ENCODE measurements at places on chromosomes 5 and 9.

DNA sequence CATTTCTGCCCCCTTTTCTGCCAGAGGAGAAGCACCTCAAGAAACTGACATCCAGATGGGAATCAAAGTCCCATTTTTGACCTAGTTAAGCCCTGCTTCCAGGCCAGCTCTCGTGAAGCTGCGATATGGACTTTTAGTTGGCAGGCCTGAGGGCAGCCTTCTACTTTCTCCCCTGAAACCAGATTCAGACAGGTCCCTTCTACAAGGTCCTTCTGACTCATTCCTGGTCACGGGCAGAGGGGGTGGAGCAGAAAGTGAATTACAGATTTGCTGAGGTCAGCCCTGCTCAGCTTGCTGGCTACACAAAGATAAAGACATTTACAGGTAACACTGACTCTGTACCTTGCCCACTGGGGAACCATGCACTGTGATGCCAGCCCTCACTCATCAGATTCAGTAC lies 52.8 kb upstream of the TUT7 start:
- DNase-seq, result no peak

DNA sequence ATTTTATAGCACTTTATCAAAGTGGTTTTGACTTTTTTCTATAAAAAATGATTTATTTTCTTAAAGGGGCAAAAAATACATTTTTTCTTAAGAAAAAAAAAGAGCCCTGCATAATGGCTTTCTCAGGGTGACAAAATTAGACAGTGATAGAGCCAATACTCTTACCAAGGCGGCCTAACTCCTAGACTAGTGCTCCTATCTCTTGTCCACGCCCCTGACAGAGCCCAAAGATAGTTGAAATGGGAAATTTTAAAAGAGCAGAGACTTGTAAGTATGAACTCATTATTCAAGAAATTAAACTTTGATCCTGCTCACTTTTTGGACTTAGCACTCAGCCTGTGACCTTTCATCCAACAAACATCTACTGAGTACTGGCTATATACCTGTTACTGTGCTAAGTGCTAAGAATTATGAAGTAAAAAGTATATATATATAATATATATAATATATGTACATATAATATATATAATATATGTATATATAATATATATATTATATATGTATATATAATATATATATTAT lies 1.2 kb downstream of the INVS start:
- no peak for DNase-seq

DNA sequence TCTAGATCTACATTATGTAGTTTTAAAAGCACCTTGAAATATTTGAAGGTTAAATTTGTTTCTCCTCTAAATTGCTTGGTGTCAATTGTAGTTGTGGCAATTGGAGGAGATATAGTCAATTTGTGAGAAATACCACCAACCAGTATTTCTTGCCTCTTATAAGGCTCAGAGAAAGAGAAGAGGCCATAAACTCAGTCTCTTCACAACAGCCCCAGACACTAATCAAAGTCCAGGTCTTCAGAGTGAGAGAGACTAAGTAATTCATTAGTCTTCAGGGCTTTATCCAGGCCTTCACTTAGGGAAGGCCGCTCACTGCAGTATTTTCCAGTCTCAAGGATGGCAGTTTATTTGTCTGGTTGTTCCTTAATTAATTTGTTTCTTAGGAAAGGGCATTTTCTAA lies 168.0 kb upstream of the RGMB start:
- no peak for DNase-seq

- DNase-seq, result no peak
These were observed 422.7 kb downstream of the DMAC1 start for GRCh38 chr9:7376833-7377232.

GRCh38 chr9:71719562-71719961 lies 48.8 kb downstream of the CEMIP2 start:
- no peak for DNase-seq

DNA sequence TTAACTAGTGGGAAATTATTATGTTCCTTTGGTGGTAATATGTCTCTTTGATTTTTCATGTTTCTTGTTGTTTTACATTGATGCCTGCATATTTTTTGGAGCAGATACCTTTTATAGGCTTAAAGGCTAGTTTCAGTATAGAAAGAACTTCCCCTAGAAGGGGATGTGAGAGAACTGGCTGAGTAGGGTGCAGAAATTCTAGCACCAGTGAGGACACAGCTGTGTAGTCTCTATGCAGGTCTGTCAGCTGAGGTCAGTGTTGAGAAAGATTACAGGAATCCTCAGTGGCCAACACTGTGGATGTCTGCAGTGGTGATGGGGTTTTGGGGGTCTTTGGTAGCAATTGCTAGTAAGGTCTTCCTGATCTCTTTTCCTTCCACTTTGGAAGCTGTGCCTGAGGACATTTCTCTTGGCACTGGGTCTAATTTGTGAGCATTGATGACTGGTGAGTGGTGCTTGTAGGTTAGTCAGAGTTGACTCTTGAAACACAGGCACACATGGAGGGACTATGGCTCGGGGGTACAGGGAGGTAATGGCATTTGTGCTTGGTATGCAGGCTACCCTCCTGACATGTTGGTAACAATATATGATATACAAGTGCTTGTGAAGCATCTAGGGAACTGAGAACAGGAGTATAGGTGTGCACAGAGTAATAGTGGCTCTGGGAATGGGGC lies 221.4 kb downstream of the SPATA31D1 start:
- no peak for DNase-seq

DNA sequence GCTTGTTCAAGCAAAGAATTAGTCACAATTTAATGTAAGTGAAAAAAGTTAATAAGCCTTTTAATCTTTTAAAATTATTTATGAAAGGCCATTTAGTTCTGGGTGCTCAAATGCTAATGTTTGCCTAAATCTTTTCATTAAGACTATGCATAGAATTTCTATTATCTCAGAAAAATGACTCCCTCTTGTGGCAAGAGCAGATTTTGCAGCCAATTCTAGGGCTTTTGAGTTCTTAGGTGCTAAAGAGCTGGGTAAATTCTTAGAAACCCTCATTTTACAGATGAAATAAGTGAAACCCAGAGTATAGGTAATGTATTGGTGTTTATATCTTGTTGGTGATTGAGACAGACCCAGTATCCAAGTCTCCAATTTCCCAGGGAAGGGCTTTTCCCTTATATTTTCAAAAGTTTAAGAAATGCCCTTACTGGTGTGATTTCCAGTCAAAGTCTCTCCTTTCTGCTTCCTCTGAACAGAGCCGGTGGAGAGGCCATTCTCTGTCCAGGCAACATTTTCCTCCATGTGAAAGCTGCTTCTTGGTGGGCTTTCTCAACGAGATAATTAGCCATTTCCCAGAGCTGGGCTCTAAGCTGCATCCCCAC lies 24.1 kb upstream of the PCSK5 start:
- peak; percentile 69 for DNase-seq

DNA sequence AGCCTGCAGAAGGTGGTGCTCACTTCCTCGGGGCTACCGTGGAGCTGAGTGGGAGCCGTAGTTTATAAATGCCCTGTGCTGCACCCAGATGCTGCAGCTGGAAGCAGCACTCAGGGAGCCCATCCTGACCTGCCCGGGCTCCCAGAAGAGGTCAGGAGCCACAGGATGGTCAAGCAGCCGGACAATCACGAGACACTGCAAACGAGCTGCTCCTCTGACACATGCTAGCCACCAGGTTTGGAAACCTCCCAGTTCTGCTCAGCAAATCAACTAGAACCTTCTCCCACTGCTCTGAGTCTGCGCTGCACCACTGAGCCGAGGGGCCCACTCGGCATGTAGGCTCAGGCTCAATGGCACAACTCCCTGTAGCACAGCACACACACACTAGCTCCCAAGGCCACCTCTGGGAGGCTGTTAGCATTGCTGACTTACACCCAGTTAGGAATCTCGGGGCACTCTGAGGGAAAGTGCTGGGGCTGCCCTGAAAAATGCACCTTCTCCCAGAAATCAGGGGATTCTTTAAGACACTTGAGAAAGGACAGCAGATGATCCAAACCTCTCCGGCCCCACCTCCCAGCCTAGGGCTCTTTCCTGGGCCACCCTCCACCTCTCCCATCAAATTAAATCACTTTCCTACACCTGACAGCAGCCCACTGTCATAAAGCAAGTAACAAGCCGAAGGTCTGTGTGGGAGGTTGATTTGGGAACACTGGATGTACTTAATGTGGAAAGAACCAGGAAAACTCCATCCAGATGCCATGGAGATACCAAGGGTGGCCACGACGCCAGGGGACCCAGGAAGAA lies 59.1 kb downstream of the PSMB7 start:
- DNase-seq, result no peak

DNA sequence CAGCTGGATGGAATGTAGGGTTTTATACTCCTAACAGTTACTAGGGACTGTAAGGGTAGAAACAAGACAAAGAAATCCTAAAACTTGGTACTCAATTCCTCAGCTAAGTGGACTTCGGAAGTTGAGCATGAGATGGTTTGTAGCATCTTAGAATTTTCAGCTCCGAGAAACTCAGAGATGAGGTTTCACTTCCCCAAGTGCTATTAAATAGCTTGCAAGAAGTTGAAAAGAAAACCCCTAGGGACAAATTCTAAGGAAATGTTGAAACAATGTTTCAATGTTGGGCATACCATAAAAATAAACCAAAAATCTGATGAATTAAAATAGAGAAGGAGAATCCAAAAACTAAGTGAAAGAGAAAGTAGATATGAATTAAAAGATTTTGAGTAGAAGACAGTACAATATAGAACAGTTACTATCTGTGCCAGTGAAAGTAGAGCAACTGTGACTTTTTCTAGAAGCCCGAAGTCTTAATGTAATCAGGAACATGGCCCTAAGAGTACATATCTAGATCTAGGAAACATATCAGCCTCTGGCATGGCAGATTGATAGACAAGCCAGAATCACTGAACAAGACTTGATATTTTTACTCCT lies 308.6 kb upstream of the RGMB start:
- no peak for DNase-seq

DNA sequence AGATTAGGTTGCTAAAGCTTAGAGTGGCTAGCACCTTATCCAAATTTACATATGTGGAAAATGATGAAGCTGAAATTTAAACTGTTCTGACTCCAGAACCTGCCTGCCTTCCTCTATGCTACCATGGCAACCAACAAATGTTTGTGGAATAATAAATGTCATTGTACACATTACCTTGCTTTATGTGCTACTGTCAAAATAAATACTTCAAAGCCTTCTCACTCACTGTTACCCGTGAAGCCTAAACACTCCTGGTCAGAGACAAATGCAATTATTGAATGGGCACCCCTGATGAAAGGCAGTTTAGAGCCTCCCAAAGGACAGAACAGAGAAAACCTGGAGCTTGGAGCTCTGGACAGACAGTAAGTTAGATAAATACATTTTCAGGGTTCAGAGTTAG lies 158.6 kb downstream of the FAM114A2 start:
- DNase-seq, result no peak
